ENCODE measurements at places on chromosomes 4 and X.

DNA sequence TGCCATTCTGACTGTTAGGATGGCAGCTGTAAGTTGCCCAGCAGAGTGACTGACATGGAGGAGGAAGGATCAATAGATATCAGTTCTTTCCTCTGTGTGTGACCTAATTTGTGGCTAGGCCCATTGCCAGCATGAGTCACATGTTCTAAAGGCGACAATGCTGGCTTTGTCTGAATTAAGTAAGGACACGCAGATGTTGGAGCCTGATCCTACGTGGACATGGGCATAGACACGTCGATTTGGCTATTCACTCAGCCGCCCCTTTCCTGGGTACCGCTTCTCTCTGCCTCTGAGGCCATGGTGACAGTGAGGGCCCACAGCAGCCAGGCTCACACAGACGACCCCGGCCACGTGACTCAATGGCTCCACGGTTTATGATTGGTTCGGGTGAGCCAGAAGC is 16.3 kb downstream of the PROM1 start:
- no peak for DNase-seq

- no peak for DNase-seq
Measured at GRCh38 chr4:151719956-151720334, 40.9 kb downstream of the GATB start.

DNA sequence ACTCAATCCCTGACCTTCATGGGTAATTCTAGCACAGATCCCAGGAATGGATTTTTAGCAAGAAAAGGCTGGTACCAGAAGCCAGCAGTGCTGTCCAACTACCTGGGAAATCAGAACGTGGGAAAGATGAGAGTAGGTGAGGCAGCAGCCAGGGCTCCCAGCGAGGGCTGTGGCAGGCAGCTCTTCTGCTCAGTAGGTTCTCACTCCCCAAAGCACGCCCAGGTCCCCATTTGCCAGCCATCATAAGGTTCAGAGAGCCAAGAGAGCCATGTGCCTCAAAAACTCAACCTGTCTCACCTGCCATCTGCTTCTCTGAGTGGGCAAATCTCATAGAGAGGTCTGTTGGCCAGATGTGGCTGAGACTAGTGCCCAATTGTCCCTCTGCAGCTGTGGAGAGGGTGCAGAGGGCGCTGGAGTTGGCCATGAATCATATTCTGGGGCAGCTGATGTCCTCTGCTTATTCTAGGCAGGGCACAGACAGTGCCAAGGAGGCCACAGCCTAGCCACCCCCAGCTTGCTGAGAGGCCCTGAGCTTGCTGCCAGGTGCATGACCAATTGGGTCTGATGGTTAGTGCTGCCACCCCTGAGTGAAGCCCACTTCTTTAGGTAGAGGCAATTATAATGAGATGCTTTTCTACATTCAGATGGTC is 81.7 kb upstream of the GATB start:
- no peak for DNase-seq

DNA sequence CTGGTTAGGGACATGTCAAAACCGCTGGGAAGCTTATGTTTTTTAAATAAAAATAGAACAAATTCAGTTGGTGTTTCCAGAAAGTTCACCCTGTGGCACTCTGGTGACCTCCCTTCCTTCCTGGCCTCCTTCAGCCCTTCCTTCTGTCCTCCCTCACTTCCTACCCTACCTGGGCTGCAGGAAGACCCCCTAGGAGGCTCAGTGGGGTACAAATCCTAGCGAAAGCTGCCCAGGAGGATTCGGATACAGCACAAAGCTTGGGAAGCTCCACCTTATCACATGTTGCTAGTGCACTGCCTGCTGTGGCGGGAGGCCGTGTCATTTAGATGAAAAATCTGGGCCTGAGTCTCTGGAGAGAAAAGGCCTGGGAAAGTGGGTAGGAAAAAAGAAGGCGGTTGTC is 60.5 kb downstream of the FHDC1 start:
- DNase-seq: no peak

GRCh38 chr4:147984065-147984777 is 252.3 kb downstream of the ARHGAP10 start:
- DNase-seq: peak; percentile 37

GRCh38 chr4:101599620-101600019 is 190.9 kb upstream of the BANK1 start:
- no peak for DNase-seq

GRCh38 chrX:118519411-118520215 is 24.0 kb downstream of the DOCK11 start:
- no peak for DNase-seq

DNA sequence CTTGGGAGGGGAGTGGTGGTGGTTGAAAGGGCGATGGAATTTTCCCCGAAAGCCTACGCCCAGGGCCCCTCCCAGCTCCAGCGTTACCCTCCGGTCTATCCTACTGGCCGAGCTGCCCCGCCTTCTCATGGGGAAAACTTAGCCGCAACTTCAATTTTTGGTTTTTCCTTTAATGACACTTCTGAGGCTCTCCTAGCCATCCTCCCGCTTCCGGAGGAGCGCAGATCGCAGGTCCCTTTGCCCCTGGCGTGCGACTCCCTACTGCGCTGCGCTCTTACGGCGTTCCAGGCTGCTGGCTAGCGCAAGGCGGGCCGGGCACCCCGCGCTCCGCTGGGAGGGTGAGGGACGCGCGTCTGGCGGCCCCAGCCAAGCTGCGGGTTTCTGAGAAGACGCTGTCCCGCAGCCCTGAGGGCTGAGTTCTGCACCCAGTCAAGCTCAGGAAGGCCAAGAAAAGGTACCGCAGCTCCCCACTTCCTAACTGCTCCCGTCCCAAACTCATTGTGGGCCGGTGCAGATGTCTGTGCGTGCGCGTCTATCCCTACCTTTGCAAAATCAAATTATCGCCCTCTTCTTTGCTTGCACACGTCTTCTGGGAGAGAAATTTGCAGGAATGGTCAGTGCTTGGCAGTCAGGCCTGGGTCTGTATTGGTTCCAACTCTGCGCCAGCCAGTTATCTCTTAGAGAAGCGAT is 533 bp downstream of the IL15 start:
- peak; percentile 24 for DNase-seq

- DNase-seq: no peak
Measured at GRCh38 chrX:30283456-30284200, 25.6 kb downstream of the NR0B1 start.

DNA sequence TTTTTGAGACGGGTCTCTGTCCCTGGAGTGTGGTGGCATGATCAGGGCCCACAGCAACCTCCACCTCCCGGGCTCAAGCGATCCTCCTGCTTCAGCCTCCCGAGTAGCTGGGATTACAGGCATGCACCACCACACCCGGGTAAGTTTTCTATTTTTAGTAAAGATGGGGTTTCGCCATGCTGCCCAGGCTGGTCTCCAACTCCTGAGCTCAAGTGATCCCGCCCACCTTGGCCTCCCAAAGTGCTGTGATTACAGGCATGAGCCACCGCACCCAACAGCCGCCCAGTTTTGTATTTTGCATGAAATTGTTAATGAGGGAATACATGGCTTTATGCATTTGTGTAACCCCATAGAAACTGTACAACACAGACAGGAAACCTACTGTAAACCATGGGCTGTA is 2.8 kb upstream of the ARHGAP4 start:
- no peak for DNase-seq

GRCh38 chr4:55033296-55033695 is 92.1 kb downstream of the KDR start:
- no peak for DNase-seq

DNA sequence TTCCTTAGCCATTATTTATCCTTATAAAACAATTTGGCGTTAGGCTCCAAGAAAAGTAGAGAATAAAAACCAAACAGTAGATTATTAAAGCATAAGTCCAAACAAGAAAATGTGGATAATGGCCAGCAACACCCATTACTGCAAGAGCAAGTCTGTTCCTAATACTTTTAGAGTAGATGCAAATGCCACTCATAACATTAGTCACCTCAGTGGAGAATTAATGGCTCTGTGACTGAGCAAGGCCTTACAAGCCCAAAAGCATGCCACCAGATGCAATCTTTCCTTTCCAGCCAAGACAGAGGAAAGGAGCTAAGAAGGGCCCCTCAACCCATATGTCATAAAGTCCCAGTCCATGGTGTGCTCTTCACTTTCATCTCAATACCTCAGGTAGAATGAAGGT is 373.8 kb downstream of the OPHN1 start:
- no peak for DNase-seq

DNA sequence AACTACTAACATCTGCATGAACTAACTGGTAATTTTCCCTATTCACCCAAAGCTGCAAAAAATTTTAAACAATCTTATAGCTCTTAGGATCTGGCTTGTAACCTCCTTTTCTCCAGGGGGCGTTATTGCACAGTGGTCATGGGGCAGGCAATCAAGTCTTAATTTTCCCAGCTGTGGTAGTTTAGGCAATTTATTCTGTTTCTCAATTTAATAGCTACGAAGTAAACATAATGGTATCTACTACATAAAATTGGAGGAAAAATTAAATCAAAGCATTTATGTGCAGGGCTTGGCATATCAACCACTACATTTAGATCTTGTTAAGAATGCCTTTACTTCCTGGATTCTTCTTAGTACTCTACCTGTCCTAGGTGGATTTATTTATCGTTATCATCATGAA is 137.4 kb upstream of the GUCY1A1 start:
- DNase-seq: no peak

DNA sequence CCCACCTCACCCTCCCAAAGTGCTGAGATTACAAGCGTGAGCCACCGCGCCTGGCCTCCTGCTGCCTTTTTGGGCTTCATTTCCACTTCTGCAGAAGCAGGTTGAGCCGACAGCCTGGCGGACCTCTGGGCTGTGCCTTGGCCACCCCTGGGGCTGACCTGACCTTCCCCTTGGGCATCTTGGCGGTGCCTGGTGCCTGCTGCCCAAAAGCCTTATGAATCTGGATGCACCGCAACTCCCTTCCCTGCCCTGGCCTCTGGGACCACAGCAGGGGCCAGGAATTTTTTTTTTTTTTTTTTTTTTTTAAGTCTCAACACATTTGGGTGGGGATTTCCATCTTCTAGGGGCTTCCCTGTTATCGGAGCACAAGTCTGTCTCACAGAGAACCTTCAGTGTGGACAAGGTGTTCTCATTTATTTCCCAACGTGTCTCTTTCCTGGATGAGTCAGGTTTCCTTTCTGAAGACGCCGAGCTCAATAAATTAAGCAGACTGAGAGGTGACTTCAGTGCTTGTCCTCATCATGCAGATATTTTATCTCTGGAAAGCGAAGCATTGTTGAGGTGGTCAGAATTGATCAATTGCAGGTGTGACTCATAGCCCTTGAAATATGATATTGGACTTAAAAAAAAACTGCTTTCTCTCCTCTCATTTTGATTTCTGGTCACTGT is 79.7 kb downstream of the SHROOM2 start:
- DNase-seq: no peak

GRCh38 chr4:42458657-42459056 is 61.4 kb downstream of the SHISA3 start:
- no peak for DNase-seq

DNA sequence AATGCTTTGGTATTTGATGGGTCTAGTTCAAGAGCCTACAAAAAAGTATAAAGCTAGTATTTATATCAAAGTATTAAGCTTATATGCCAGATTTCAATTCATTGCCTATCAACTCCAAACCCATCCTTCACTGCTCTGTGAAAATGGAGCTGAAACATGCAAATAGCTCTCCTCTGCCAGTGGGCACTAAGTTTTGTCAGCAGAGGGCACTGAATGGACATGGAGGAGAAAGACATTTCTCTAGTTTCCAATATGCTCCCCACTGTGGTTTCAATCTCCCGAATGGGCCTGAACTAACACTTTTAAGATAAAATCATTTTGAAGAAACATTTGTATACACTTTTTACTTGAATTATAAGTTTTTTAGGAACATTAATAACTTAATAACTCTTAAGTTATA is 12.4 kb downstream of the PPID start:
- no peak for DNase-seq

DNA sequence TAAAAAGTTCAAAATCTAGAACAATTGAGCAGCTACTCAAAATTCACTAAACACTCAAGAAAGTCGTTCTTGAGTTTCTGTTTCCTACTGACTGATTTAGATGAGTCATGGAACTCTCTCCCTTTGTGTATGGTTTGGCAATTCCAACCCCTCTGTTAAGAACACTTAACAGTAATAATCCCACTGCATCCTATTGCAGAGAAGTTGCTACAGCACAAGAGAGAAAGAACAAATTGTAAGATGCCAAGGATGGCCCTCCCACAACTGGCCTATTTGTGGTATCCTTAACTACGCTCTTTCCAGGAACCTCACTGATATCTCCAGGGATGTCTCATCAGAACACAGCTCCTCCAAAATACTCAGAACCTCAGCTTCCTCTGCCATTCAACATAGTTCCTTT is 701.8 kb upstream of the TENM3 start:
- DNase-seq: no peak

DNA sequence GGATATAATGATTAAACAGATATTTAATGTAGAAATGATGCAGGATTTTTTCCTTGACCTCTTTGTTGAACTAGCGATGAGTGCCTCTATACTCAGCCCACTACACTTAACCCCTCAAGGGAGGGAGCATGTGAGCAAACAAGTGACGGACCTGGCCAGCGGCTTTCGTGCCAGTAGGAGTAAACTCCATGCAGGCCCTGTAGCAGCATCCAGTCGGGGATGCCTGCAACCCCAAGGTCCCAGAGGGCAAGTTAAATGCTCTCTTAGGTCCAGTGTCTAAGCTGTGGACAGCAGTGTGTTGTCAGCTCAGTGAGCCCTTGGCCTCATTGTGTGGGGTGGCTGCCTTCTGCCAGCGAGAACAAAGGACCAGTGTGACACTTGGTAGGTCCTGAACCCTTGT is 708.7 kb downstream of the TECRL start:
- DNase-seq: no peak

GRCh38 chrX:130916636-130917422 is 13.8 kb upstream of the ENOX2 start:
- DNase-seq: peak; percentile 52

GRCh38 chr4:142354041-142354440 is 492.1 kb downstream of the INPP4B start:
- no peak for DNase-seq

DNA sequence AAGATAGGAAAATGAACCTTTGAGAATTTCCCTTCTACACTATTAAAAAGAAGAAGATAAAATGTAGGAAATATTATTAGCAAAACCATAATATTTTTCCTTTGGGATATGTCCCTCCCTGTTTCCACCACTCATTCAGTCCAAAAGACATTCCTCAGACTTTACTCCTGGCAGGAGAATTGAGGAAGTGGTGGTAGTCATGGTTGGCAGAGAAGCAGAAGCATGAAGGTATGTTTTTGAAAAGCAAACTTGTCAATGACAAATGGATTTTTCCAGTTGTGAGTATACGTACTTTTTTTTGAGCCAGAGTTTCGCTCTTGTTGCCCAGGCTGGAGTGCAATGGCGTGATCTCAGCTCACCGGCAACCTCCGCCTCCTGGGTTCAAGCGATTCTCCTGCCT is 13.7 kb downstream of the STAG2 start:
- no peak for DNase-seq

- DNase-seq: peak; percentile 33
Measured at GRCh38 chr4:108372681-108373080, 203.9 kb upstream of the LEF1 start.

GRCh38 chr4:20422398-20422797 is 170.7 kb downstream of the SLIT2 start:
- DNase-seq: peak; percentile 40

DNA sequence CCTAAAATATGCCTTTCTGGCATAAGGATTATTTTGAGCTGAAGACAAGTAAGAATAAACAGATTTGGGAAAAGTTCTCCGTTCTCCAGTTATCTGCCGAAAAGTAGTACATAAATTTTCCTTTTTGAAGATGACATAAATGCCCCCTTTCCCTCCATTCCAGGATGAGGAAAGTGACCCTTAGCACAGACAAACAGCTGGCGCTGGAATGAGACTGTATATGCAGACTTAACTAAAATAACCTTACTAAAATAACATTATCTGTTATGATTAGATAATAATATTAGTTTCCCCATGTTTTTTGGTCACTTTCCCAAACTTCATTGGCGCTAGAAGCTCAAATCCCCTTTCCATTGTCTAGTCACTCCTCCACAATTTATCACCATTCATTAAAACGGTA is 21.5 kb downstream of the PDGFC start:
- DNase-seq: no peak

Data from CD4-positive, alpha-beta T cell treated with Interleukin-12 subunit alpha and Interleukin-12 subunit beta, for 1 hour (primary cell).